ENCODE measurements at places on chromosomes 13 and 19. TPM values are rescaled to one million over a fixed set of nuclear protein-coding genes. Genes with fewer than 3 reads are reported as not detected.

DNA sequence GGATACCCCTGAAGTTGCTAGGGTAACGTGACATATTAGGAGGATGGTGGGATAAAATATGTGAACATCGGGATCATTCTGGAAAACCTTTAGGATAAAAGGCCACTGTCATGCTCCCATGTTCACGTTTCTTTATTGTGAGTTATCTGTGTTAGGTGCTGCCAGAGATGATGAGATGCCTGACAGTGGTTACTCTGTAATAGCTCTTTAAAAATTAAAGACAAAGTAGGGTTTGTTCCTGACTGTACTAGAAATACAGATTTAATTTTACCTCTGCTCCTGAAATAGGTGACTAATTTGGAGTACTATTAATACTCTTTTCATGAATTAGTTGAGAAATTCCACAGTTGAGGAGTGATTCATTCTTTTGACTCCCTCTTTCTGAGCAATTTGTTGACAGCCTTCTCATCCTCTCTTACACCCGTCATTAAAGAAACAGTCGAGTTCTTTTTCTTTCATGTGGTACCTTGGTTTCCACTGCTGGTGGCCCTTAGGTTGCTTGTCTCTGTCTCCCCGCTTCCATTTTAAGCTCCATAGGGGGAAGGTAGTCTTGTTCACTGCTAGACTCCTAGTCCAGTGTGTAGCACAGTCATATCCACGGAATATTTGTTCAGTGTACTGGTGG is 28.4 kb downstream of the SAE1 start:
- peak overlapping the region; percentile 55 for H3K4me3 ChIP-seq
- DNase-seq = peak; percentile 69
- H3K27ac ChIP-seq = peak overlapping the region; percentile 66

DNA sequence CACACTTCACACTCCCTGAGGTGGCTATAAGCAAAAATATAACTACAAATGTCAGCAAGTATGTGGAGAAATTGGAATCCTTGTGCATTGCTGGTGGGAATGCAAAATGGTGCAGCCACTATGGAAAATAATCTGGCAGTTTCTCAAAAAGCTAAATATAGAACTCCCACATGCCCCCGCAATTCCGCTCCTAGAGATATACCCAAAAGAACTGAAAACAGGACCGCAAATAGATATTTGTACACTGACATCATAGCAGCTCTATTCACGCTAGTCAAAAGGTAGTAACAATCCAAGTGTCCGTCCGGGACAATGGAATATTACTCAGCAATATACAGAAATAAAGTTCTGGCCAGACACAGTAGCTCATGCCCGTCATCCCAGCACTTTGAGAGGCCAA is 31.5 kb upstream of the TPM4 start:
- H3K27ac ChIP-seq = no peak overlapping the region
- no peaks in the 10 kb centered on the region for H3K36me3 ChIP-seq
- H3K27me3 ChIP-seq = no peaks in the 10 kb centered on the region
- DNase-seq = no peak
- H3K4me3 ChIP-seq = no peak overlapping the region

GRCh38 chr13:39253774-39254173 is 215.5 kb downstream of the NHLRC3 start:
- H3K27me3 ChIP-seq = no peaks in the 10 kb centered on the region
- no peak overlapping the region for H3K4me3 ChIP-seq
- H3K27ac ChIP-seq = no peak overlapping the region
- no peaks in the 10 kb centered on the region for H3K36me3 ChIP-seq
- DNase-seq = no peak

DNA sequence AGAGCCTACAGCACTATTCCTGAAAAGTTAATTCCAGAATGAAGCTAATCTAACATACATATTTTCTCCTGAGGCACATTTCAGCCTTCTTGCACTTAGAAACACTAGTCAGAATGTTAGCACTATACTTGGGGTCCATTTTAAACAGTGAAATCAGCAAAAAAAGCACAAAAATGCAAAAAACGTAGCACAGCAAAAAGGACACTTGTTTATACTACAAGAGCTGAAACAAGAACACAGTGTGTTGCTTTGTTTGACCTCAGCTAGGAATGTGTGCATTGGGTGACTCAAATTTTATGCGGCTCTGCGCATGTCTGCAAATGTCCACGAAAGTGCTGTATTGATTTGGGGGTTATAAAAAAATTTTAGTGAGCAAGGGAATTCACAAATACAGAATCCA is 226.2 kb downstream of the KCNRG start:
- no peak for DNase-seq
- peaks cover 17% of the 10 kb centered on the region for H3K4me1 ChIP-seq
- no peaks in the 10 kb centered on the region for H3K27me3 ChIP-seq
- no peak overlapping the region for H3K4me3 ChIP-seq
- no peak overlapping the region for H3K27ac ChIP-seq
- no peaks in the 10 kb centered on the region for H3K36me3 ChIP-seq

DNA sequence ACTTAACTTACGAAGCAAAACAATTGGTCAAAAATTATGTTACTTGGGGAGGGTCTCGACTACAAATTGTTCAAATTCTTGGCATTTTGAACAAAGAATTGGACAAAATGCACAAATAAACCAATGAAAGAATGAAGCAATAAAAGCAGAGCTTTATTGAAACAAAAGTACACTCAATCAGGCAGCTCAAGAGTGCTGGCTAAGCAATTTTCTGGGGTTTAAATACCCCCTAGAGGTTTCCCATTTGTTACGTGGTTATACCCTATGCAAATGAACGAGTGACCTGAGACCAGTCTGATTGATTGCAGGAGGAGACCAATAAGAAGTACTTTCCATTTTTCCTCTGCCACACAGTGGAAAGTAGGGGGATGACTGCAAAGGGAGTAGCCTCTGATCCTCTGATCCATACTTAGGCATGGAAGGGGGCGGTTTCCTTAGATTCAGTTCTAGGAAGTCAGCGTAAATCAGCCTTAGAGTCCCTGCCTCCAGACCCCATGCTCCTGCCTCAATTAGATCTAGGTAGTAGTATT is 228.6 kb downstream of the EFNB2 start:
- DNase-seq = no peak
- H3K27me3 ChIP-seq = no peaks in the 10 kb centered on the region
- H3K36me3 ChIP-seq = no peaks in the 10 kb centered on the region

DNA sequence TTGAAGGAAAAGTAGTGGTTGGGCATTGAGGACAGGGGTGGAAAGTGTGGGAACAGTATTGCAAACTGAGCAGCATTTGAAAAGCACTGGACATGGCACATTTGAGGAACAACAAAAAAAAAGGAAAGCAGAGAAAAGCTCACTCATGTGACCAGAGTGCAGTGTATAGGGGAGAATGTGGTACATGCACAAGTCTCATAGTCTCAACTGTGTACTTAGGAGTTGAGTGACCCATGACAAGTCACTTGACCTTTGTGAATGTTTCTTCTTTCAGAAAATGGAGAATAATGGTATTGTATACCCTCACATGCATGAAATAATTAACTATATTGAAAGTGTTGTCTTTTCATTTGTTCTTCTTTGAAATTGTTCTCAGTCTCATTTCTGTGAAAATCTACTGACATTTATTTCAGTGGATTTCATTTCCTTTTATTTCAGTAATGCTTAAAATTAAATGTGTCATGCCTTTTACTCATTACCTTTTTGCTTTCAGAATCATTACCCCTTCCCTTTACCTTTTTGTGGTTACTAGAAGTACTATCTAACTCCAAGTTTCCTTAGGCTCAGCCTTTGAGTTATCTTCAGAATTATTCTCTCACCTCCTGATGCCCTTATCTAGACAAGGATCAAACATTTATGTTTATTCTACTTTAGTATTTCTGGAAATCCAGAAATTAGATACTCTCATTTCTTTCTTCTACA is 79.1 kb upstream of the MLNR start:
- no peak for DNase-seq
- H3K4me3 ChIP-seq = no peak overlapping the region
- peaks cover 3% of the 10 kb centered on the region for H3K36me3 ChIP-seq

DNA sequence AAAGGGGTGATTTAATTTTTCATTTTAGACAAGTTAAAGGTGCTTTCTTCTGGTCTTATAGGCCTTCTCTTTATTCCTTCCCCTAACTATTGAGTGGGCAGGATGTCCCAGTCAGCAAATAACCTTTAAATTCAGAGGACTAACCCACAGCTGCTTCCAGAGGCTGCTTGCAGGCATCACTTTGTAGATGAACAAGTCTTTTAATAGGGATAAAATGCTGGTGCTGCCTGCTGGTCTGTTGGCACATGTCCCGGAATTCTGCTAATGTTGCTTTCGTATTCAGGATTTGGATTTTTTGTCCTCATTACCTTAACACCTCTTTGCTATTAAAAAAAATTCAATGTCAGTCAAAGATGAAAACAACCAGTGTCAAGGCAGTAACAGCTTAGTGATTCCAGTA is 132.7 kb upstream of the KL start:
- no peaks in the 10 kb centered on the region for H3K36me3 ChIP-seq

The ZNF763 gene
- 1.3 TPM for total RNA-seq
